ENCODE measurements at places on chromosomes 5 and 9. TPM values are rescaled to one million over a fixed set of nuclear protein-coding genes. Genes with fewer than 3 reads are reported as not detected.

Gene TRPM3
- 0.05 TPM for total RNA-seq

Gene SPINK13
- not detected for total RNA-seq

- no peak overlapping the region for H3K4me3 ChIP-seq
- H3K27me3 ChIP-seq = no peaks in the 10 kb centered on the region
- H3K4me1 ChIP-seq = peaks cover 11% of the 10 kb centered on the region
- no peaks in the 10 kb centered on the region for H3K36me3 ChIP-seq
These were observed 225.6 kb downstream of the SPOCK1 start for GRCh38 chr5:137273511-137273910.

Gene ACTBL2
- total RNA-seq = not detected

All from heart right ventricle (tissue), 16 donors.